ENCODE measurements at places on chromosomes 4 and X.
A peak's percentile ranks its signal among the peaks of the same experiment; 100 is the strongest.

DNA sequence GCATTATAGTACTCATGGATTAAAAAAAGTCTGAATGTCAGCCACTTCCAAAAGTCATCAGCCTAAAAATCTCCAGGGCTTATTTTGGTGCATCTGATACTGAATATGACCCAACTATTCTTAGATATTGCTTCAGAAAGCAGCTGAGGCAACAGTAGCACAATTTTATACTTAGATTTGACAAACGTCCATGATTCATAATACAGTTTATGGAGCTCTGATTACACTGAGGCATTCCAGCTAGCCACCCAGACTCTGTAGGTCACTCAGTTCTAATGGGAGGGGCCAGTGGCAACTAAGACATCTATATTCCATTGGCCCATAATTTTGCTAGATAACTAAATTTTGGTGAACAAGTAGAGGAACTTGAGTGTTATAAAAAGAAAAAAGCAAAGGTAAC lies 10.3 kb downstream of the SPATA4 start:
- DNase-seq = no peak

GRCh38 chr4:125703443-125703842 lies 388.7 kb downstream of the FAT4 start:
- no peak for DNase-seq

DNA sequence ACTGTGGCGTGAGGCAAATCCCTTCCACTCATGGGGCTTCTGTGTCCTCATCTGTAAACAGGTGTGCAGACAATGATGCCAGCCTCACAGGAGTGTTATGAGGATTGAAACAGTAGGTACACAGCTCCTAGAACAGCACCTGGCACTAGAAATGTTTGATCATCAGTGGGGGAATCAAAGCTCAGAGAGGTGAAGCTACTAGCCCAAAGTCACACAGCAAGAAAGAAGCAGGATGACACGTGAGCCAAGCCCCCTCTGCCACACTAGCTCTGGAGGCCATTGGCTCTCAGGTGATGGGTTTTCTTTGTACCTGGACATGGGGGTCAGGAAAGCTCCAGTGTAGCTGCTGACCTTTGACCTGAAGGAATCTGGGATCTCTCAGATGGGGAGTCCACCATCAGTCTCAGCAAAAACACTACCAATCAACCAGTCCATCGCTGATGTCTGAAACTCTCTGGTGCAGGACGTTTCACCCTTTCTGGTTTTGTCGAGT lies 13.4 kb upstream of the SLC2A9 start:
- DNase-seq = no peak

- peak; percentile 97 for DNase-seq
Observed at GRCh38 chrX:44872821-44873414, at the start of gene KDM6A. Gene KDM6A, plus strand, starts transcription at chrX:44873188. Its CDS starts 364 bp downstream, at chrX:44873552.

- peak; percentile 77 for DNase-seq
Observed at GRCh38 chrX:71118032-71118984, at the start of gene MED12. Gene MED12, plus strand, starts transcription at chrX:71118596. Its CDS starts 159 bp downstream, at chrX:71118755.

- no peak for DNase-seq
Observed at GRCh38 chrX:78455901-78456300, 128.5 kb upstream of the CYSLTR1 start.

GRCh38 chrX:155127940-155128339 lies 56.6 kb downstream of the BRCC3 start:
- DNase-seq = no peak

DNA sequence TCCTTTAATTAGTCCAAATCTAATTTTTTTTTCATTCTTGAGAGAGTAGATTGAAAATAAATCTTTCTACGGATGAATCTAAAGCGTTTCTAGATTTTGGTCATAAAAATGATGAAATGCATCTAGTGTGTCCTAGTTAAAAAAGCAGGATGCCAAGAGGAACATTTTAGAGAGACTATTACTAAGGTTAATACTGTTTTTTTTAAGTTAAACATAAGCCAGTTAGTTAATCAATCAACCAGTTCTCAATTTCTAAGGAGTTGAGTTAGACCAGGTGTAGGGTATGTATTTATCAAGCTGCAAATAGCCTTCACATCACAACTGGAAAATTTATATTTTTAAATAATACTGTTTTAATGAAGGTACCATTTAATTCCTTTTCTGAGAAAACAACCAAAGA lies 679.5 kb upstream of the IGFBP7 start:
- DNase-seq = no peak

DNA sequence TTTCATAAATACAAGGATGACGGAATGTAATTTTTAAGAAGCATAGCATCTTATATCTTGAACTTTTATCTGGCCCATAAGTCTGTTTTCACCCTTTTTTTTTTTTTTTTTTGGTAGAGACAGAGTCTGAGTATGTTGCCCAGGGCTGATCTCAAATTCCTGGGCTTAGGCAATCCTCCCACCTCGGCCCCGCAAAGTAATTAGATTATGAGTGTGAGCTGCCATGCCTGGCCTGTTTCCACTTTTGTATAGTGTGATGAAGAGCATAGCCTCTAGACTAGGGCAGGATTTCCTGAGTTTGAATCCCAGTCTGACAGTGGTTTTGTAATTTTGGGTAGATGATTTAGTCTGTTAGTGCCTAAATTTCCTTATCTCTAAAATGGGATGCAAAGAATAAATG lies 11.0 kb downstream of the STIM2 start:
- DNase-seq = no peak

DNA sequence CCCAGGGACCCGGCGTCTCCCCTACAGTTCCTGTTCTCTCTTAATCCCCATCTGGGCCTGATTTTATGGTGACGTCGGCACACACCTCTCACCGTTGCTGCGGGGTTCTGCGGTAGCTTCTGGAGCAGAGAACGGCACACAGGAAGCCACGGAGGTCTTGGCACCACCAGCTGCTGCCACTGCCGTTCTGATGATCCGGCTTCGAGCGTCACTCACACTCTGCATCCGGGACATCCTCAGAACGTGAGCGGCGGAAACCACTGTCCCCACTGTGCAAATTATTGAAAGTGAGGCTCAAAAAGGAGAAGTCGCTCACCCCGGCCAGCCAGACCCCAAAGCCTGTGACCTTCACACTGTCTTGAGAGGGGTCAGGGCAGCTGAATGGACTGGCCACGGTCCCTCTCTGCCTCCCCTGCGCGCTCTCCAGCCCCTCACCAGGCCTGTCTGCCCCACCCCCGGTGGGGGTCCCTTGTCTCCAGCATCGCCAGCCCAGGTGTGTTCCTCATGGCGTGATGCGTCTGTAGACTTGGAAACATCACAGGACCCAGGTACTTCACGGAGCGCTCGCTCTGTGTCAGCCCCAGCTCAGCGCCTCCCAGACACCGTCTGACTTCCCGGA lies 201.1 kb downstream of the AFAP1 start:
- DNase-seq = no peak

GRCh38 chrX:132022967-132023895 lies at the start of gene STK26:
Gene STK26, plus strand, starts transcription at chrX:132023302. Its CDS starts 316 bp downstream, at chrX:132023618.
- peak; percentile 71 for DNase-seq

DNA sequence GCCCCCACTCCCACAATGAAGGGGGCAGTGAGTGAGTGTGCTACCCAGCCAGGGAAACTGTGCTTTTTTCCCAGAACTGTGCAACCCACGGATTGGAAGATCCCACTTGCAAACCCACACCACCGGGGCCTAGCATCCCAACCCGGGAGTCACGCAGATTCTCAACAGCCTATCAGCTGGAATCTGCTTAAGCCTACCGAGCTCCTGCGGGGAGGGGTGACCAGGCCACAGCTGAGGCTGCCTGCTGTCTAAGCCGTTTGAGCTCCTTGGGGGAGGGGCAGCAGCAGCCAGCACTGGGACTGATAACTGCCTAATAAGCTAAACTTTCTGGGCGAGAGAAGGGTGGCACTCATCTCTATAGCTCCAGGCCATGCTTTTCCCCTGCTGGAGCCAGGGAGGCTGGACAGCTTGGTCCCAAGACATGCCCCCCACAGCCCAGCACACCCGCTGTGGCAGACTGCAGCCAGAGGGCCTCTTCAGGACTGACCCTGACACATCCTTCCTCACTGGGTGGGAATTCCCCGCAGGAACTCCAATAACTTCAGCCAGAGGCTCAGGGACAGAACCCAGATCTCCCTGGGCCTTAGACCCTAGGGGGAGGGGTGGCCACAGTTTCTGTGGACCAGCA lies 161.3 kb upstream of the MAGEB18 start:
- no peak for DNase-seq

DNA sequence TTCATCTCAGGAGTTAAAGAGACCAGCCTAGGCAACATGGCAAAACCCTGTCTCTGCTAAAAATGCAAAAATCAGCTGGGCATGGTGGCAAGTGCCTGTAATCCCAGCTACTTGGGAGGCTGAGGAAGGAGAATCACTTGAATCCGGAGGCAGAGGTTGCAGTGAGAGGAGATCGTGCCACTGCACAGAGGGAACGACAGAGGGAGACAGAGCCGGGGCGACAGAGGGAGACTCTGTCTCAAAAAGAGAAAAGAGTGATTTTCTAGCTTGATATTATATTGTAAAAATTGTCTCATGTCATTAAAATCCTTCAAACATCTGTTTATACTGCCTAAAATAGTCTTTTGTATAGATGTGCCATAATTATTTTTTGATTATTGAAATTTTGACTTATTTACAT lies 225.4 kb upstream of the AGA start:
- DNase-seq = no peak

- no peak for DNase-seq
Observed at GRCh38 chrX:137549851-137550664, 15.9 kb upstream of the ZIC3 start.

DNA sequence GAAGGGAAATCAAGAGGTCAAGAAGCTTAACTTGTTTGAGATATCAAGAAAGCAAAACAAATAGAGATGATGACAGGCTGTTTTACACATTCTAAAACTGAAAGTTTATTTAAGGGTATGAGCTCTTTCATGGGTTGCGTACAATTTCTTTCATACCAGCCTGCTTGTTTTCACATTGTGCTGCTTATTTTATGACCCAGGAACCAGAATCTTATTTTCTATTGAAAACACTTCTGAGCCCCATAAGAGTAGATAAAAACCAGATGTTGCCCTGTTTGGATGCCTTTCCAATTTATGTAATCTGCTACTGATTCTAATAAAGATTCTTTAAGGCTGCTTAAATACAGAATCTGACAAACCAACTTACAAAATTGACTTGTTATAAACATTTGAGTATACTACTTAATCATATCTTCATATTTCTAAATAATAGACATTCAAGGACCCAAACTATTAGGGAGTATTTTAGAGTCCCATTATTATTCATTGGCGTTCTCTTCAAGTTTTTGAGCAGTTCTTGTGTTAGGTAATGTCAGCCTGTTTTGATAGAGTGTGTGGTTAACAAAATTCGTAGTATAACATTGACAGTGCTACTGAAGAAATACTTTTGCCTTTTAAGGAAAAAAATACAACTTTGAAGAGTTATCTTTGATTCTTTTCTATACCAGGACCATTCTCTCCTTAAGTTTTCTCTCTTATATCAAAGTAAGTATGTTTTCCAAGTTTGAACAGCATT lies 74.4 kb downstream of the PDLIM5 start:
- DNase-seq = no peak

GRCh38 chrX:1442016-1442665 lies 10.6 kb downstream of the ASMTL start:
- no peak for DNase-seq

DNA sequence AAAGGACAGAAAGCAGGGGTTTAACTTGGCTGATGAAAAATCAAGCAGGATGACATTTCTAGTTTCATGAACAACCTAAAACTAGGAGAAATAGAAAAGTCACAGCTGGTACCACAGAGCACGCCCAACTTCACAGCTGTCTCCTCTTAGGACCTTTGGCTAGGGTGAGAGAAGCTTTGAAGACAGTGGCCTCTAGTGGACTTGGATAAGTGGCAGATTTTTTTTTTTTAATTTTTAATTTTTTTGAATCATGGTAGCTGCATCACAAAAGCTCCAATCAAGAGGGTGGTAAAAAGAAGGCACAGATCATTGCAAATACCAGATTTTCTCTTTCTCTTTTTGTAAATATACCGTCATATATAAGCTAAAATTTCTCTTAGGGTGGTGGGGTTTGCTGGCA lies 20.2 kb upstream of the MAP3K15 start:
- DNase-seq = peak; percentile 5

GRCh38 chr4:35105486-35105885 lies 1138.8 kb downstream of the ARAP2 start:
- DNase-seq = no peak

- DNase-seq = peak; percentile 68
Observed at GRCh38 chr4:87071401-87071800, 136.6 kb downstream of the AFF1 start.

GRCh38 chrX:24444645-24445044 lies 20.4 kb upstream of the PDK3 start:
- no peak for DNase-seq

DNA sequence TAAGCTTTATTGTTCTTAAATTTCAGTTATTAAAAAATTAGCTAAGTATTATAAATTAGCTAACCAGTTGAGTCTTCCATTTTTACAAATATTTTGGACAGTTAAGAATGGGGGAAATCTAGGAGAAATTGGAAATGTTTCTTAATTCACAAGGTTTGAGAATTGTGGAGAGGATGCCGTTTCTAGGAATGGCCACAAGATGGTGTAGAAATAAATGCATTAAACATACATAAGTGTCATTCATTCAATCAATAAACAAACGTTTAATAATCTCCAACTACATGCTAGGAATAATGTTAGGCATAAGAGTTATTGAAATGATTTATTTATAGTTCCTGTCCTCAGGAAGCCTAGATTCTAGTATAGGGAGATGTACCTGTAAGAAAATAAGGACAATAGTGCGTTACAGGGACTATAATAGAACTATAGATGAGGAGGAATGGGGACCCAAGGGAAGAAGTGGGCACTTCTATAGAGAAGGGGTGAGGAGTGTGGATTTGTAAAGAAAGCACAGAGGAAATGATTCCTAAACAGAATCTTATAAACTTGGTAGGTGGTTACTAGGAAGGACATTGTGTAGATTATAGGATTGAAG lies 195.7 kb upstream of the ANK2 start:
- DNase-seq = no peak

- no peak for DNase-seq
Observed at GRCh38 chr4:40682290-40683101, 52.8 kb upstream of the RBM47 start.

DNA sequence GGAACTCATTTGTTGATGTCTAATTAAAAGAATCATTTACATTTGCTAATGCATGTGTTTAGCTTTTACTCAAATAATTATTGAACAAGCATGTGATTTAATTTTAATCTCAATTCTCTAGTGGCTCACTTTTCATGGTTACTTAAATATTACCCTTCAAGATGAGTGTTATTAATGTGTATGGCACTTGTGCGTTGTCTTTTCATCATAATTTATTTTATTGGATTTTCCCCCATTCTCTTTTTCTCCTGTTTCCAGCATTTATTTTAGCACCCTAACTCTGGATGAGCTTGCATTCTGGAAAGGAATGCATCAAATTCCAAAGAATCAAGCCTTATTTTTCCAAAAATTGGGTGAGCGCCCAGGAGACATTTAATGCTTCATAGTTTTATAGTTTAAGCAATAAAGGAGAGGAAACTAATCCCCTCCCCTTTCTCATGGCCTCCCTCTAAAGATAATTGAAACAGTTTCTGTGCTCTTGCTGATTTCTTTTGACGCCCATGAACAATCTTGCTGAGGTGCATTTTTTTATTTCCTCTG lies 191.1 kb upstream of the FAT4 start:
- DNase-seq = no peak

DNA sequence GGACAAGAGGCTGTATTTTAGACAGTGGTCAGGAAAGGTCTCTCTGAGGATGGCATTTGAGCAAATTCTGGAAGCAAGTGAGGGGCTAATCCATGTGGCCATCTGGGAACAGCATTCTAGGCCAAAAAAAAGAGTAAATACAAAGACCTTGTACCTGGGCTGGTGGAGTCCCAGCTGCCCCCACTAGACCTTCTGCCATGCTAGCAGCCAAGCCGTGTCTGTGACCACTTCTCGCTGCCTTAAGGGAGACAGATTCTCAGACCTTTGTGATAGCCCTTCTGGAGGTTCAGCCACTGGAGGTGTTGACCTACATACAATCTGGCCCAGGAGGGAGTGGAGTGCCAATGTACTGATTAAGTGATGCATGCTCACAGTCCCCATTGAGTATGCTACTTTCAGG lies 506.2 kb downstream of the MID1IP1 start:
- DNase-seq = no peak

Data from NCI-H2081 (cell line).